ENCODE measurements at places on chromosomes 4 and X.

DNA sequence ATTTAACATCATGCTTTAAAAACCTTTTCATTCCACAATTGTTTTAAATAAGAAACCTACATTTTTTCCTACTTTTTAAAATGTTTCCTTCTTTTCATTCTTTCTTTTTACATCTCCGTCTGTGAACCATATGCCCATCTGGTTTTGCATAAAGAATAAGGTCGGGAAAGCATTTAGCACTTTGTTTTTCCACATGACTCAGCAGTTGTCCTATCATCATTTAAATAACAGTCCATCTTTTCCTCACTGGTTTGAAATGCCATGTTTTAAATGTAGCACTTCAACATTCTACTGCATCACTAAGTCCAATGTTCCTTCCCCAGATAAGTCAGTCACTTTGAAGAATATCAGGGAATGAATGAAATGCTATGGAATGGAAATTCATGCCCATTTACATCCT is 128.4 kb downstream of the SH3RF1 start:
- H3K27me3 ChIP-seq: no peaks in the 10 kb centered on the region
- H3K4me1 ChIP-seq: no peaks in the 10 kb centered on the region
- H3K4me3 ChIP-seq: no peak overlapping the region
- no peaks in the 10 kb centered on the region for H3K36me3 ChIP-seq
- DNase-seq: no peak

DNA sequence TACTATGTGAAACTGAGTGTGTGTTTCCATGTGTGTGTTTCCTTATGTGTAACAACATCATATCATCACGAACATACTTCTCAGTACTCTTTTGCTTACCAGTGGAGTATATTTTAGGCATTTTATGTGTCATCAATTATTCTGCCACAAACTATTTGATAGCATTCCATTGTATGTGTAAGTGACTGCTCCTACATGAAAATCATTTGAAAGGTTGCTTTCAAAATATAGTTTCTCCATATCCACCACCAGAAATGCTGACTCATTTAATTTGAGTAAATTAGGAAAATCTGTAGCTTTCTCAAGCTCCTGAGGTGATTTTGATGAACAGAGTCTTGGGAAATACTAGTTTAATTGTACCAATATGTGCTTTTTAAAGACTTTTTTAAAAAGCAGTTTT is 376.2 kb downstream of the PCDH18 start:
- no peaks in the 10 kb centered on the region for H3K4me1 ChIP-seq
- H3K36me3 ChIP-seq: no peaks in the 10 kb centered on the region
- no peak overlapping the region for H3K4me3 ChIP-seq
- no peak for DNase-seq
- no peak overlapping the region for H3K27ac ChIP-seq

DNA sequence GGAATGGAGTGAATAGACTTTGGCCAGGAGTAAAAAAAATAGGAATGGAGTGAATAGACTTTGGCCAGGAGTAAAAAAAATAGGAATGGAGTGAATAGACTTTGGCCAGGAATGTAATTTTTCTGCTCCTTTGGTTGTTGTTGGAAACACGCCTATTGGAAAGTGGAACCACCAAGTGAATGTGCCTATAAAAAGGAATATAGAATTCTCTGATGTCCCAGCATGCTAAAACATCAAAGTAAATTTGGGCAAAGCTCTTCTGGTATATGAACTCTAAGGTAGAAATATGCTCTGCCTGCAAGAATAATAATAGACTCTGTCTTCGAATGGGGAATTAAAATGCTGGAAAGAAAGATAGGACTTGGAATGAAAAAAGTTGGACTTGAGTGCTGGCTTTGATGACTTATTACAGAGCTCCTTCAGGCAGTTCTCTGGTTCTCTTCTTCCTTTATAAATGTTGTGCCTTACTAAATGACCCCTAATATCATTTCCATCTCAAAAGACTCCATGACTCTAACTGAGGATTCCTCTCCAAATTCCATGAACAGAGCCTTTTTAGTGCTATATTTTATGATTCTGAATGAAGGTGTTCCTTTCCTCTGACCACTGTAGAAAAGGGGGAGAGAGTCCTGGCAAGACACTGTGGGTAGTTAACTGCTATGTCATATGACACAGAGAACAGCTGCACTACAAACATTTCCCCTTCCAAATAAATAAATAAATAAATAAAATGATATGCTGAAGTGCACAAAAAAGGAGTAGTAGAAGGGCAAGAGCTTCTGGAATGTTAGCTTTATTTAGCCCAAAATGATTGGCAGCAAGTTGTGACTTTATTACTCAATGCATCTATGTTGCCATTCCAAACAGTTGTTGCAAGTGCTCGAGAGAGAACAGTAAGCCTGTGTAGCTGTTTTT is 13.5 kb upstream of the GBA3 start:
- no peaks in the 10 kb centered on the region for H3K36me3 ChIP-seq
- no peaks in the 10 kb centered on the region for H3K27me3 ChIP-seq
- H3K4me1 ChIP-seq: peaks cover 11% of the 10 kb centered on the region
- H3K4me3 ChIP-seq: no peak overlapping the region
- DNase-seq: no peak
- H3K27ac ChIP-seq: no peak overlapping the region

DNA sequence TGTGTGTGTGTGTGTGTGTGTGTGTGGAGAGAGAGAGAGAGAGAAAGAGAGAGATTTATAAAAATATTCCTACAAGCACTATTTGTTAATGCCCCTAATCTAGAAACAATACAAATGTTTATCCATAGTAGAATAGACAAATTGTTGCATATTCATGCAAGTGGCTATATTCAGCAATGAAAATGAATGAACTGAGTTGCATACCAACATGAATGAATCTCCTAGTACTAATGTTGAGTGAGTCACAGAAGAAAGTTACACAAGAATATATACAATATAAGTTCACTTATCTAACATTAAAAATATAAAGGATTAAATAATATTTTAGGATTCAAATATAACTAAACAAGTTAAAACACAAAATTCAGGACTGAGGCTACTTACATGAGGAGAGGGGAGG is 456.8 kb upstream of the AMOT start:
- DNase-seq: no peak
- H3K27ac ChIP-seq: no peak overlapping the region
- no peak overlapping the region for H3K4me3 ChIP-seq
- H3K36me3 ChIP-seq: no peaks in the 10 kb centered on the region

DNA sequence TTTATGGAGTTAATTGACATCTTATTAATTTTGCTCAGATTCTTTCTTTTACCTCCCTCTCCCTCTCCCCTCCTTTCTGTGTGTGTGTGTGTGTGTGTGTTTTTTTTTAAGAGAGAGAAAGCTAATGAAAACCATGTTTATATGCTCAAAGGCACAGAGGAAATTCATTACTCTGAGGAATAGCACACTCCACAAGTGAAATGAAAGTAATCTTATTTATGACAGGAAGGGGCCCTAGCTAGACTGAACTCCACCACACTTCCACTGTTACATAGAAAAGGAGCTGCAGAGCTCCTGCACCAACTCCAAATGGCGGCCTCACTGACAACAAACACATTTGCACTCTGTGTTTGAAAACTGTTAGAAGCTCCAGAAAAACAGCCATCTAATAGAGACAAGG is 150.6 kb downstream of the RASL11B start:
- H3K4me1 ChIP-seq: no peaks in the 10 kb centered on the region
- H3K36me3 ChIP-seq: no peaks in the 10 kb centered on the region
- H3K27ac ChIP-seq: peak overlapping the region; percentile 22
